ENCODE measurements at places on chromosomes 4 and X.

DNA sequence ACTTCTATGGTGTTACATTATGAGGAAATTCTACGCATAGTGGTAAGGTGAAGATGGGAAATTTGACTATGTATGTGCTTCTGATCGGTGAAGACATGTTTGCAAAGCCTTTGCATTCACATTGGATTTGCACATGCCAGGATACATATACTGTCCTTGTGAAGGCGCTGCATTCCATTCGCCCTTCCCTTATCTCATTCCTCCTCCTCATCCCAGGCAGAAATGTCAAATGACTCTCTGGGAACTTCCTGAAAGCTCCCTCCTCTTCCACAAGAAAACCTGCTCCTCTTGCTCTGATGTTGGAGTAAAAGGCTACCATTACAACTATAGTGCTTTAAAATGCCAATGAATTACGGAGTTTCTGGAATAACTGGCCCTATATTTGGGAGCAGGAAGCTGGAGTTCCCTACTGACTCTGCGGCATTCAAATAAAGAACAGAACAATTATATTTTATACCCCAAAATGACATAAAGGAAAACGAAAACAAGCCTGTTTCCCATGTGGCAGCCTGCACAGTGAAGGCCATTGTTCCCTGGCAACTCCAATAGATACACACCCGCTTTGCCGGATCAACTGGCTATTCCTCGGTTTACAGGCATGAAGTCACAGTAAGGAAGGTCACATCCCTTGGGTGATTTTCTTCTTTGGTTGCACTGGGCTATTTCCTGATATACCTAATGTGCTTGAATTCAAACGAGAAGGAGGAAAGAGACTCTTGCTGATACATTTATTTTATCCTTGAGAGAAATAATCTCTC lies 84.5 kb downstream of the AREG start:
- DNase-seq: no peak

GRCh38 chr4:172996571-172997216 lies 171.9 kb upstream of the GALNT7 start:
- DNase-seq: no peak

- peak; percentile 77 for DNase-seq
Observed at GRCh38 chr4:139875411-139875825, 209.8 kb downstream of the MGST2 start.

GRCh38 chrX:105701310-105702052 lies 120.9 kb upstream of the NRK start:
- DNase-seq: no peak

DNA sequence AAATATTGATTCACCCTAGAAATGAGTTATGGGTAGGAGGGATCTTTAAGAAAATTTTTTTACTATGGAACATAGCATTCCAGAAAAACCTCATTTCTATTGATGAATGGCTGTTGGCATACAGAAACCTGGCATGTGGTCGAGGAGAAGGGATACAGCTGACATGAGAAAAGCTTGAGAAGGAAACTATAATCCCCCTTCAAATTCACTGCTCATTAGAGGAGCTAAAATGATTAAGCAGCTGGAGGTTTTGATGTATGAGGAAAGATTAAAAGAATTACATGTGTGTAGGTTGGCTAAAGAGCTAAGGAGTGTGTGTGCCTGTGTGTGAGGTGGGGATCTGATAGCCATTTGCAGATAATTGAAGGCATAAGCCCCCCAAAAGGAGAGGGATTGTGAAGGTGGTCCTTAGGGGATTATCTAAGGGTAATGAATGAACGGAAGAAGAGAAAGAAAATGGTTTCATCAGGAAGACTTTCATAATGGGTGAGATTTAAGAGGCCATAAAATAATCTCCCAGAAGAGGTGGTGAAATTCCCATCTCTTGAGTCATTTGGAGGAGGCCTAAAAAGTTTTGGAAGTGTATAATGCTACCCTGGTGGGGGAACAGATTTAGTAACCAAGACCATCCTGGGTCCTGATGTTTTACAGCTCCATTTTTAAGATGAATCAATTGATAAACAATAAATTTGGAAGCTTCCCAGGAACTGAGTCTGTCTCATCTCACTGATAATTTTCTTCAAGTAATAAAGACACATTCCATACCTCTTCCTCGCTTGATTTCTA lies 272.0 kb upstream of the HAND2 start:
- DNase-seq: no peak

GRCh38 chrX:18448416-18448815 lies 23.0 kb downstream of the CDKL5 start:
- no peak for DNase-seq

DNA sequence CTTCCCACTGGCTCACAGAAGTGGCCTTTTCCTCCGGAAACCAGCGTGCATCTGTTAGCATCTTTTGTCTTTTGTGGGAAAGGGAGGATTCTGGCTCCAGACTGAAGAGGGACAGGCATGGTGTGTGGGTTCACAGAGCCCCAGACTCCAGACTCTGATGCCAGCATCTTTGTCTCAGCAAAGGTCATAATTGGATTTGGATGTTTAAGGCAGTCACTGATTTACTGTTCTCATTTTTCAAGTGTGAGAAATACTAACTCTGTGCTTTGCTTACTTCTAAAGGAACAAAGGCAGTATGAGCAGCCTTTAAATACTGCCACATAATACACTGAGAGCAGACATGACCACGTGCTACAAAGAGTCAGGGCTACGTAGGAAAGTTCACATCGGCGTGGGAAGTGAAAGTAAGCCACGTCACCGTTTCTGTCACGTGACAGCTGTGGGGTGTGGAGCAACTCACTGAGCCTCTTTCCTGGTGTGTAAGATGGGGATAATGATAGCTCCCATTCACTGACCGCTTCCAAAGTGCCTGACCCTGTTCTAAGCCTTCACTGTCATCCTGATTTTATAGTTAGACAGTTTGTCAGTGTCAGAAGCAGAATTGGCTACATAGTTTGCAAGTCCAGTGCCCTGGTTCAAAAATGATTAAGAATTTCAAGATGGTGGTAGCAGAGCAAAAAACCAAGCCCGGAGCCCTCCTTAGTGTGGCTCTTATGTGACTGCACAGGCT lies 24.8 kb upstream of the TMSB4X start:
- DNase-seq: no peak

DNA sequence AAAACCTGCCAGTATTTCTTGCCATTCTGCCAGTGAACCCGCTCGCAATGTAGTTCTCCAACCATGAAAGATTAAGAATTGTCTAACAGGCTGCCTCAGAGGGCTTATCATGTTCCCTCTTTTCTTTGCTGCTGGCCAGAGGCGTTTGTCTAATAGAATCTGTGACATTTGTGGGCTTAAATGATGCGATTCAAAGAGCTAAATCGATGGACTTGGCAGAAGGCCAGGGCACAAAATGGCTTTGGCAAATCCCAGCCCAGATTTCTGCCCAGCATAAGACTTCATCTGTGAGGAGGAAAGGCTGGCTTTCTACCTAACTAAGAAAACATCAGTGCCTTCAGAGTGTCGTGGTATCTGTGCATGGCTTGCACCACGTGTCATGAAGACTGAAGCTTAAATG lies 79.9 kb downstream of the TRPC5OS start:
- no peak for DNase-seq

GRCh38 chrX:47854474-47854873 lies 17.8 kb downstream of the ZNF81 start:
- DNase-seq: peak; percentile 36

- DNase-seq: no peak
Observed at GRCh38 chrX:46262304-46262703, 282.9 kb downstream of the ZNF674 start.

- no peak for DNase-seq
Observed at GRCh38 chr4:56220261-56220660, 167.0 kb downstream of the AASDH start.

GRCh38 chr4:119872371-119873016 lies 194.2 kb downstream of the MAD2L1 start:
- no peak for DNase-seq

GRCh38 chr4:182213004-182213403 lies 30.2 kb upstream of the TENM3 start:
- no peak for DNase-seq

DNA sequence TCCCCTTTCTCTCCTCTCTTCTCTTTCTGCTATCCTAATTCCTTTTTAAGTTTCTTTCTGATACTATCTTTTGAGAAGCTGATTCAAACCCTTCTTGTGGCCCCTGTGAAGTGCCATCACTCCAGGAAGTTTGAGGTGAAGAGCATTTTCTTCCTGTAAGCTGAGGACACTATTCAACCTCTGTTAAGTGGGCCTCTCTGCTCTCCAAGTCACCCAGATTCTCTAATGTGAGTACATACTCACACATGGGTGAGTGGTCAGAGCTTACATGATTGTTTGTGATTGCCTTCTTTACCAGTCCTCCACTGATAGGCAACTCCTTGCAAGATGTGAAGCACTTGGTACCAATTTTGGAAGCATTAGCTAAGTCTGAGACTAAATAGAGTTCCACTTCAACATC lies 18.4 kb upstream of the SMIM10L2A start:
- no peak for DNase-seq

- no peak for DNase-seq
Observed at GRCh38 chr4:81495345-81495744, 23.6 kb upstream of the RASGEF1B start.

DNA sequence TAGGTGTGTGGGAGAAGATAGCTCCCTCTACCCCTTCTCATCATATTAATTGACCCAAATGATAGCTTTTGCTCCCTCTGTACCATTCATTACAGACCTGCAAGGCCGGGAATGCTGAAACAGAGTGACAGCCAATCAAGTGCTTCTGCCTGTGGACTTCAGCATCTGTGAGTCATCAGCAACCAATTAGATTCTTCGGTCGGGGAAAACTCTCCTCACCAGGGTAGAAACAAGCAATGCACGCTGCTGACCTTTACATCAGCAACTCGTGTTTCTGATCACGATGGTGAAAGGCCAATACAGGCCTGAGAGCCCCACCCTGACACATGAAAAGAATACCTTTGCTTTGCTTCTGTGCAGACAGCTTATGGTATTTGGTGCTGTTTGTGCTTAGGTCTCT lies 347.2 kb upstream of the DDX53 start:
- DNase-seq: no peak

DNA sequence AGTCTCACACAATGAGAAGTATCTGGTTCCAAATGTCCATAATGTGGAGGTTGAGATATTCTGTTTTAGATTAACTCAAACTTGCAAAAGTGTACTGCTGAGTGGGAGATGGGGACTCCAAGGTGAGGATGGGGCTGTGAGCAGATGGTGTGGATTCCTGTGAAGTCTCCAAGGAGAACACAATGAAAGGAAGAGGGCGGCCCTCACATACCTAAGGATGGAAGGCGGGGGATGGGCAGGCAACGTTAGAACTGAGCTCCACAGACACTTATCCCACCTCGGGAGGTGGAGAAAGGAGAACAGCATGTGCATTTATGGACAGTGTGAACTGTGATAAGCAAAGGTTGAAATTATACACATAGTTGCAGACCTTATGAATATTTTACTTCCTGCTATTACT lies 9.9 kb upstream of the SPATA4 start:
- no peak for DNase-seq

DNA sequence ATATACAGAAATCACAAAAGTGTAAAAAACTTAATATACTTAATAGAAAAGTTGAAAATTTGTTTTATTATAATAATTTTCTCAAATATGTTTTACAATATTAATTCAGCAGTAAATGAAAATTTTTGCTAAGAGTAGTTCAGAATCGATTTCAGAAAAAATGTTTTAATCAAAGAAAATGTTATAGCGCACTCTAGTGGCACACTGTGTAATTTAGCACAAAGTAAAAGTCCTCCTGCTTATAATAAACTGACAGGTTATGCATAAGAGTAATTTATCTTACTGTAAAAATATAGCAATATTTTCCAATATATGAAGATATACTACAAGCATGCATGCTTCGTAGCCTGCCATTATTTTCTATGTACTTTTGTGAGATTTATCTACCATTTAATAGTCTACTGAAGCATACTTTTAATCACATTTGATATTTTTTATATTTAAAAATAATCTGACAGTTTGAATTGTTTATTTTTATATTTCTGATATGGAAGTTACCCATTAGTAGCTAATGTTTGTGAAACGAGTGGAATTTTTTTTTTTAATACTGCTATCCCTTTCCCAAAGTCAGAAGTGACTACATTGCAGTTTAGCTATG lies 217.9 kb upstream of the KLHL4 start:
- peak; percentile 29 for DNase-seq

- DNase-seq: no peak
Observed at GRCh38 chr4:14864365-14865030, 137.8 kb upstream of the CPEB2 start.

GRCh38 chr4:87697272-87697671 lies 47.2 kb downstream of the DMP1 start:
- no peak for DNase-seq

DNA sequence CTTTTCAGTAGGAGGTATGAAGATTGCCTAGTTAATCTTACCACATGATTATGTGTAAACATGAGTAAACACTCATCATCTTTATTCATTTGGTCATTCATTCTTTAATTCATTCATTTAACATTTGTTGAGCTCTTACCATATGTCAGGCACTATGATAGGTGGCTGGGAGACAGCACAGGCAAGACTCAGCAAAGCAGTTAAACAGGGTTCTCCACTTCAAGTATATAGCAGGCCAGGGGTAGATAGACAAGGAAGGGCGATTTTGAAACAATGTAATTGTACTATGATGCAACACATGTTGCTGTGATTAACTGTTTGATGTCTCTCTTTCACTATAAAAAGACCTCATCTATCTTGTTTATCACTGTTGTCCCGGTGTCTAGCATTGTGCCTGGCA lies 84.3 kb upstream of the GPR101 start:
- DNase-seq: no peak

DNA sequence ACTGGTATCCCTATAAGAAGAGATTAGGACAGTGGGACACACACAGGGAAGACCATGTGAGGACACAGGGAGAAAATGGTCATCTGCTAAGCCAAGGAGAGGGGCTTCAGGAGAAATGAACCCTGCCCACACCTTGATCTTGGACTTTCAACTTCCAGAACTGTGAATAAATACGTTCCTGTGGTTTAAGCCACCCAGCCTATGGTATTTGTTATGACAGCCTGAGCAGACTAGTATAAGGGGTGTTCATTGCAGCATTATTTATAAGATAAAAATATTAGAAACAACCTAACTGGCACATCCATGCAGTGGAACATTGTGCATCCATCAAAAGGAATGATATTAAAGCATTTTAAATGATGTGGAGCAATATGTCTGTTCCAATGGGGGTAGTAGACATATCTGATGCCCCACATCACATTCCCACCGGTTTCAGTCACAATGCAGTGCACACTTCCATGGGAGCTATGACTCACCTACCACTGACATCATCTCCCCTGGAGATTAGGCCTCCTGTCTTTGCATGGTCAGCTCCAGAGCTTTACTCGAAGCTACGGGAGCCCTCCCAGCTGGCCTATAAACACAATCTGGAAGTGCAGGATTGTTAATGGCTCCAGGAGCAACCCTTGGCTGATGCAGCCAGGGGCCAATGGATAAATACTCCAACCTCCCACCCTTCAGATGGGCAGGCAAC lies 38.9 kb upstream of the MAMLD1 start:
- no peak for DNase-seq

GRCh38 chrX:69085151-69085550 lies 80.1 kb downstream of the PJA1 start:
- DNase-seq: no peak

GRCh38 chrX:19334945-19335626 lies 8.6 kb upstream of the PDHA1 start:
- peak; percentile 43 for DNase-seq

Data from HAP-1 (cell line).